ENCODE measurements at places on chromosomes 12 and 14. TPM values are rescaled to one million over a fixed set of nuclear protein-coding genes. Genes with fewer than 3 reads are reported as not detected.

GRCh38 chr14:96246539-96246847 is 9.5 kb upstream of the BDKRB1 start:
- DNase-seq: no peak

The PSME2 gene
- total RNA-seq: 554 TPM

GRCh38 chr14:104741803-104742251 is 11.1 kb upstream of the SIVA1 start:
- DNase-seq: no peak

GRCh38 chr12:113071135-113072112 is 14.9 kb downstream of the DTX1 start:
- DNase-seq: no peak

The INHBE gene
- total RNA-seq: 0.77 TPM

GRCh38 chr14:65035049-65035448 is 48.4 kb downstream of the FNTB start:
- no peak for DNase-seq

The LIN7A gene
- total RNA-seq: 0.35 TPM

DNA sequence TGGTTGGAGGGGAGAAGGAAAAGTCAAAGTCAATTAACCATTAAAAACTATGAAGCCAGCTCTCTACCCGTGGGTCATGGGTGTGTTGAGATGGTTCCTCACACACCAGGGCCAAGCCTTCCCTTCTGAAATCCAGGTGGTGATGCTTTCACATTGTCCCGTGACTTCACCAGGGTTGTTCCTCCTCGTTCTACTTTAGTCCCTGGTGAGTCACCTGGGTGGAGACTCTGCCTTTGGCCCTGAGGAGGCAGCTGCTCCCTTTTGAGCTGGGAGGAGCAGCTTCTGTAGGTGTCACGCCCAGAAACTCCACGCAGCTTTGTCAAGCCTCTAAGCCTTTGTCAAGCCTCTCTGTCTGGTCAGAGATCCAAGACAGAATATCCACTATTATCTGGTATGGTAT is 348.3 kb downstream of the BMP4 start:
- DNase-seq: no peak

DNA sequence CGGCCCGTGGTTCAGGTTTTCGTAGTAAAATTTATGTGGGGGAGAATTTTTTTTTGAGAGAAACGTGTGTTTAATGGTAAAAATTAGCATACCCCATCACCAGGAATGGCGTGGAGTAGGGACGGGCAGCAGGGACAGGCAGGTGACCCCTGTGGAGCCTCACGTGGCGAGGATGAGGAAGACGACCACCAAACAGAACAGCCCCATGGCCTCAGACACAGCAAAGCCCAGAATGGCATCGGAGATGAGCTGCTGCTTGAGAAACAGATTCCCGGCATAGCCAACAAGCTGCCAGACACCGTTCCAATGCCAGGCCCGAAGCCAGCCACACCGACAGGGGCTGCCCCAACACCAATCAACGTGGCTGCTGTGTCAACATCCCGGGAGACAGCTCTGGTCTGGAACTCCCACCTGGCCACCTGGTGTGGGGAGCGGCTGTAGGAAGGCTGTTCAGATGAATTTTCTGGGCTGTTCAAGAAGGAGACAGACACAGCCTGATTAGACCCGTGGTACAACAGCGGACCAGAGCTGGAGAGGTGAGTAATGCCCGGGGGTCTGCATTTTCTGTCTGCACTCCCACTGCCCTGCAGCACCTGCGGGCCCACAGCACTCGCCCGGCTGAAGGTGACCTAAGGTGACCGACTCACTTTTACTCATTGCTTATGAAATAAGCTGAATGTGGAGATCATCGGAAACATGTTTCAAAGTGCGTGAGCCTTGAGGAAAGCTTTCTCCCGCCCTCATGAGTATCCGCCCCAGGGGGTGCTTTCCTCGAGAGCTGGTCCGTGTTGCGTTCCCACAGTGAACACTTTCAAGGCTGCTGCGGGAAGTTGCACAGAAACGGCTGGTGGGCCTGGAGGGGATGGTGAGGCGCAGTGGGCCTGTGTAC is 10.6 kb downstream of the TMEM121 start:
- DNase-seq: no peak

DNA sequence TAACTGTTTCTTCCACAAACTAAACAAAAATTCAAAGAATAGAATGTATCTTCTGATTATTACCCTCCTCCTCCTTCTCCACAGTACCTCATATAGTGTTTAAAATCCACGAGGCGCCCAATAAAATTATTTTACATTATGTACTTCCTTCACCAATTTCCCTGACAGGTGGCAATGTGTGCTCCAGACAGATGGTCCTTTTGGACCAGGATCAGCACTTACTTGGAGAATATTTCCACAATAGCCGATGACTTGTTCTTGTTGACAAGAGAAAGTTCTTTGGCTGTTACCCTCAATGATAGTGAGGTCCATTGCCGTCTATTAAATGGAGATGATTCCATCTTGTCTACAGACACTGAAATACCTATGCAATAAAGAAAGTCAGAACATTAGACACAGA is 34.9 kb downstream of the LIMA1 start:
- no peak for DNase-seq

GRCh38 chr12:54432815-54433164 is 13.7 kb upstream of the ITGA5 start:
- DNase-seq: no peak

The FLVCR2 gene
- 3.7 TPM for total RNA-seq

The SIX1 gene
- not detected for total RNA-seq

DNA sequence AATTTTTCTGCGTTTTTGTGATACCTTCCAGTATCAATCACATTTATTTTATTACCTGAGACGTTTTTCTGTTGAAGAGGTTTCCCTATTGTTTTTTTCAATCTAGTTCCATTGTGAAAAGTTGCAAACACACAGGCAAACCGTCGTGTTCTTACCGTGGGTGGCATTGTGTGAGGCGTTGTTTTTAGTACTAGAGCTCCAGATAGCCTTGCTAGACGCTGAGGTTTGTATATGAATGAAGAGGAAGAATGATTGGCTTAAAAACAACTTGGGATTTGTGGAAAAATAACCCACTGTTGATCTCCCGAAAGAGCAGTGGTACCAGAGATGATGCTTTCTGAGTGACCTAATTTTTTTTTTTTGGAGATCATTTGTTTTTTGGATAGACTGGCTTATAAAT is 1.0 kb downstream of the SOCS4 start:
- no peak for DNase-seq

DNA sequence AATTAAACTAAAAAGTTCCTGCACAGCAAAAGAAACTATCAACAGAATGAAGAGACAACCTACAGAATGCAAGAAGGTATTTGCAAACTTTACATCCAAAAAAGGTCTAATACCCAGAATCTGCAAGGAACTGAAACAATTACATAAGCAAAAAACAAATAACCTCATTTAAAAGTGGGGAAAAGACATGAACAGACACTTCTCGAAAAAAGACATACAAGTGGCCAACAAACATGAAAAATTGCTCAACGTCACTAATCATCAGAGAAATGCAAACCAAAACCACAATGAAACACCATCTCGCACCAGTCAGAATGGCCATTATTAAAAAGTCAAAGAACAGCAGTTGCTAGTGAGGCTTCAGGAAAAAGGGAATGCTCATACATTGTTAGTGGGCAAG is 15.2 kb downstream of the PDE6H start:
- DNase-seq: no peak

- no peak for DNase-seq
Measured at GRCh38 chr14:68143341-68143841, 323.8 kb downstream of the RAD51B start.
